SK-N-MC (cell line): ENCODE measurements at places on chromosomes 5 and 9.

GRCh38 chr5:100667161-100667630 lies 132.0 kb downstream of the FAM174A start:
- DNase-seq, result no peak

- no peak for DNase-seq
Observed at GRCh38 chr9:131274674-131275331, 1.5 kb downstream of the FAM78A start.

DNA sequence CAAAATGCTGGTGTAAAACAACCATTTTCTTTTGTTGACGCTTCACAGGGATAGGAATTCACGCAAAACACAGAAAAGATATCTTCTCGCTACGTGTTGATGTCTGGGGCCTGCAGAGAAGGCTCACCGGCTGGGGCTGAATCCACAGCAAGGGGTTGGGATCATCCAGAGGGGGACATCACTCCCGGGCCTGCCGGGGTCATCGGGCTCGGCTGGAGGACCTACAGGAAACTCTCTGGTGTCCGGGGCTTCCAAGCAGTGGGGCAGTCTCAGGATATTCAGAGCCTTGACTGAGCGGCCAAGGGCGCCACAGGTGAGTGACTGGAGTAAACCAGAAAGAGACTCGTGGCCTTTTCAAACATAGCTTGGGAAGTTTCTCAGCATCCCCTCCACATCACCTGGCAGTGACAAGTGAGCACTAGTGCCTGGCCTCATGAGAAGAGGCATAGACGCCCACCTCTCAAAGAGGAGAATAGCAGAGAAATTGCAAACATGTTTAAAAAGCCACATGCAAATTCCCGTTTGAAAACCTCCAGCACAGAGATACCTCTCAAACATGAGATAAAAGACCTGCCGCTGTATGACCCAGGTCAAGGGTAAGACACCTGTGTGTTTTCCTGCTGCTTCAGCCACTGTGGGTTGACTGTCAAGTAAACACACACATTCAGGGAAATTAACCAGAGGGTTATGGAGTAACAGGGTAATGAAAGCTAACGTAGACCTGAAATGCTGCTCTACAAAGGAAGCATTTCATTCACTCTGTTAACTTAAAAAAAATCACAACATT lies 50.8 kb upstream of the SIMC1 start:
- DNase-seq, result no peak

GRCh38 chr9:119257592-119257991 lies 111.6 kb downstream of the BRINP1 start:
- DNase-seq, result no peak

- DNase-seq, result no peak
Observed at GRCh38 chr5:118249386-118249785, 739.0 kb downstream of the DTWD2 start.

DNA sequence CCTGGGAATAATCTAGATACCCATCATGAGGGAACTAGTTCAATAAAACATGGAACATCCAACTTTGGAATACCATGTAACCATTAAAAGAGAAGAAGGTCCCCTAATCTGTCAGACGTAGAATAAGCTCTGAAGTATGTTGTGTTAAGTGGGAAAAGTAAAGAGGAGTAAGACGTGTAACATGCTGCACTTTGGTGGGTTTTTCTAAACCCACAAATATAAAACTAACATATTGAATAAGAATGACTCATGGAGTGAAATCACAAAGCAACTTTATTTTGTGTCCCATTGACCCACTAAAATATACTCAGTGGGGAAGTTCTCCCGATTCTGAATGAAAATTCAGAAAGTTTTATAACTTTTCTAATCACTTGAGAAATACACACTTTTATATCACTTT lies 67.9 kb upstream of the PIK3R1 start:
- no peak for DNase-seq

DNA sequence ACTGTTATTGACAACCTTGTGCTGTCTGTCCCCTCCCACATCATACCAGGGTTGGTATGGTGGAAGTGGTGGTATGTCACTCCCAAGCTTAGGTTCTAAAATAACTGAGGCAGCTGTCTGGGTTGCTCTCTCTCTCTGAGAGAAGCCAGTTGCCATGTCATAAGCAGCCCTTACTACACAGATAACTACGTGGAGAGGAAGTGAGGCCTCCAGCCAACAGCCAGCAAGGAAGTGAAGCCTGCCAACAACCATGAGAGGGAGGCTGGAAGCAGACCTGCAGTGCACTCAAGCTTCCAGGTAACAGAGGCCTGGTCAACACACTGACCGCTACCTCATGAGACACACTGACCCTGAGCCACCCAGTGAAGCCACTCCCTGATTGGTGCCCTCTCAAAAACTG lies 18.6 kb downstream of the CTNNAL1 start:
- DNase-seq, result no peak

DNA sequence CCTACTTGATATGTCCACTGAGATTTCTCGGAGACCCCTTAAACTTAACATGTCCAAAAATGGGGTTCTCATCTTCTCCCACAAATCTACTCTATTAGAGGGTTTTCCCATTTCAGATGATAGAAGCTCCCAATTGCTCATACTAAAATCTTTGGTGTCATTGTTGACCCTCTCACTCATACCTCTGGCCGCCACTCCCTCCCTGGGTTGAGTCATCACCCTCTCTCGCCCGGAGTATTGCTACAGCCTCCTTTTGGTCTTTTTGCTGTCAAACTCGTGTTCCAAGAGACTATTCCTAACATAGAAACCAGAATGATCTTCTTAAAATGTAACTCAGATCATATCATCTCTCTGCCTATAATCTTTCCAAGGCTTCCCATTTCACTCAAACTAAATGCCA lies 91.0 kb upstream of the GNAQ start:
- no peak for DNase-seq

- DNase-seq, result no peak
Observed at GRCh38 chr9:18441261-18441660, 32.7 kb upstream of the ADAMTSL1 start.

DNA sequence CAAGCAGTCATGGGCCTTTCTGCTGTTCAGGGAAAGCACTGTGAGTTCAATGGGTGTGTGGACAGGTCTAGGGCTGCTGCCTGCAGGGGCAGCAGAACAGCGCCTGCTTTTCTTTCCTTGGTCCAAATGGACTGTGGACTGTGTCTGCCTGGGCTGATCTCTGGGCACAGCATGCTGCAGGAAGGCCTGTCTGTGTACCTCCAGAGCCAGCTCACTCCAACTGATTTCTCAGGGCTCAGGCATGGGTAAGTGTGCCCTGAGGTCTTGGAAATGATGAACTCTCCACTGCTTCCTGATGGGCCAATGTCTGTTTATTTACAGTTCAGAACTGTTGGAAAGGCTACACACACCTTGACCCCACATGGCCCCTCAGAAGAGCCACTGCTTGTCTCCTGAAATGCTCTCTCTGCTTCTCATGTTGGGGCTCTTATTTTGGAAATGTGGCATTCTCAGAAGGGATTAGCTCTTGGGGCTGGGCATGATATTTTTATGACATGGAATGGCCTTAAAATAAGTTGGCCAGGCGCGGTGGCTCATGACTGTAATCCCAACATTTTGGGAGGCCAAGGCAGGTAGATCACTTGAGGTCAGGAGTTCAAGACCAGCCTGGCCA lies 27.0 kb downstream of the SLC22A4 start:
- DNase-seq, result no peak

DNA sequence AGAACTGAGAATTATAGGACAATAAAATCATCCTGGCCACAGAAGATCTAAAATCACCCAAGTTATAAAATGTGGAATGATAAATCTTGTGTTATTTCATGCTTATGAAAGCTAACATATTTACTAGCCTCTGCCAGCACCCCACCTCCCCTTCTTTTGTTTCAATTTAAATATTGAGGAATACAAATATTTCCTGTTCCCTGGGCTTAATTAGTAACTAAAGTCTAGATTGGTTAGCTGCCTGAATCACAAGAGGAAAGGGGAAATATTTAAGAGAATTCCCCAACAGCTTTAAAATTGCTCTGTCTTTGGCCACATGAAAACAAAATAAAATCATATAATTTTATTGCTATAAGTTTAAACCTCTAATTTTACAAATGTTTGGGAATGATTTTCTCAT lies 287.0 kb downstream of the PRELID2 start:
- DNase-seq, result no peak

GRCh38 chr5:104843822-104844221 lies 1281.2 kb upstream of the NUDT12 start:
- no peak for DNase-seq

DNA sequence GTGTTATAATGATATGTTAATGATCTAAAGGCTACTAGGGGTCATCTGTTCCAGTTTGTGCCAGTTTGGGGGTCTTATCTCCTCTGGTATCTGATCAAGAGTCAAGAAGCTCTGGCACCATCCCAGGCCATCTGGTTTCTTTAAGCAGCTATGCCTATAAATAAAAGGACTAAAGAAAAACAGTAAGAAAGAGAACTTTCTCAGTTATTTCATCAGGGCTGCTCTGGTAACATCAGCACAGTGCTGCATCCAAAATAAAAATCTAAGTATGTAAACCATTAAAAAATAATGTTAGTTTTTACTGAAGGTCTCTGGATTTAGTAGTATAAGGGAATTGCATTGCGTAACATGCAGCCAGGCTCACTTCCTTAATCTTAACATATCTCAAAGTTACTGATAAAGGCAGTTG lies 185.0 kb downstream of the NR2F1-AS1 start:
- no peak for DNase-seq

DNA sequence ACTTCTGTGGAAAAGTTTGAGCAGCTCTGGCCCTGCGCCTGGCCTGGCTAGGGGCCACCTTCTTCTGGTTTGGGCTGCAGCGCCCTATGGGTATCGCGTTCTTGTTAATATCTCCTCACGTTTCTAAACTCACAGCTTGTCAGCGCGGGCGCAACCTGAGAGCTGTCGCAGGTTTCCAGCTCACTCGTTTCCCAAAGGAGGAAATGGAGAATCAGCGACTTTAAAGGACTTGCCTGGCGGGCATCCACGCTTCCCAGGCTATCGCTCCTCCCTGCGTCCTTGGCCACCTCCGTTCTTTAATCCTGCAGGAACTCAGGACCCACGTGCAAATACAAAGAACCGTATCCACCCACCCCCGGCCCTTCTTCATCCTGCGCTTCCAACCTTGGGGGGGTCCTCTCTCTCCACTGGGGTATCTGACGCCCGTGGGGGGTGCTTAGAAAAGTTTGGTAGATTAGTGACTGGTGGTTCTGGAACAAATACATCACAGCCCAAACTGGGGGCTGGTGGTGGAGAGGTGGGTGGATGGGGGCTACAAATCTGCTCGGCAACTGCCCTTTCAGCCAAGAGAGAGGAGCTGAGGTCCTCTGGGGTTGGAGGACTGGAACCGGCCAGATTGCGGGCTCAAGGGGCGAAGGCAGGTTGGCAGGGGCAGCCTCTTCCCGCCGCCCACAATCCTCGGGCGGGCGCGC lies 578 bp upstream of the PSAT1 start:
- no peak for DNase-seq

- DNase-seq, result no peak
Observed at GRCh38 chr9:87564791-87565241, 67.1 kb downstream of the DAPK1 start.
